Left ventricle myocardium superior (tissue), 1 donor: ENCODE measurements at places on chromosomes 5 and 9. TPM values are rescaled to one million over a fixed set of nuclear protein-coding genes. Genes with fewer than 3 reads are reported as not detected.
A peak's percentile ranks its signal among the peaks of the same experiment; 100 is the strongest.

CDK5RAP2 gene
- total RNA-seq, result 83.6 TPM

MYMK gene
- total RNA-seq, result not detected

SETD9 gene
- 18.9 TPM for total RNA-seq

GMCL2 gene
- not detected for total RNA-seq

LPAR1 gene
- 9.3 TPM for total RNA-seq

OR2V1 gene
- not detected for total RNA-seq

ECSCR gene
- 20.6 TPM for total RNA-seq

PCDHB3 gene
- total RNA-seq, result 0.99 TPM

NXNL2 gene
- not detected for total RNA-seq

GRCh38 chr5:6518298-6519057 is 69.8 kb downstream of the UBE2QL1 start:
- DNase-seq, result no peak

DNA sequence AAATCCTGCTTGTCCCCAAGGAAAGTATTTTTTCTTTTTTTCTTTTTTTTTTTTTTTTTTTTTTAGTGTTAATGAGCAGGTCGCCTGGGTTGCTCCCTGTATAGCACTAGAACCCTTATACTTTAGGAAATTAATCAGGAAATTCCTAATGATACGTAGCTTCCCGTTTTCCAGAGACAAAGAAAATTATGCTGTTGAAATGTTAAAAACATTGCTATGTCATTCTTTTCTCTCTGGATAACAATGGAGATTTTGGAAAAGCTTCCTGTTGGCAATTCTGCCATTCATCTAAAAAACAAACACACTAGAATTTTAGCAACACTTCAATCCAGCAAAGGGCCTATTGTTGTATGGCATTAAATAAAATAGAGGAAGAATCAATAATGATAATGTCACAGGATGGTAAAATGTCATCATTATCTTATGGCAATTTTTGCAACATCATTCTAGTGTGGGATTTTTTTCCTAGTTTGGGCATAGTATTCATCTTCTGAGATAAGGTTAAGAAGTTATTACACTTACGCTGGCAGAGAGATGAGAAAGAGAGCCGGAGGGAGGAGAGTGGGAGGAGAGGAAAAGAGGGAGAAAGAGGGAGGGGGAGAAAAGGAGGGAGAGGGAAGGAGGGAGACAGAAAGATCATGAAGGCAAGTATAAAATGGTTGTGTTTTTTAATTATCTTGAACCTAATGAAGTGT is 315.8 kb upstream of the PDE4D start:
- no peak for DNase-seq

DNA sequence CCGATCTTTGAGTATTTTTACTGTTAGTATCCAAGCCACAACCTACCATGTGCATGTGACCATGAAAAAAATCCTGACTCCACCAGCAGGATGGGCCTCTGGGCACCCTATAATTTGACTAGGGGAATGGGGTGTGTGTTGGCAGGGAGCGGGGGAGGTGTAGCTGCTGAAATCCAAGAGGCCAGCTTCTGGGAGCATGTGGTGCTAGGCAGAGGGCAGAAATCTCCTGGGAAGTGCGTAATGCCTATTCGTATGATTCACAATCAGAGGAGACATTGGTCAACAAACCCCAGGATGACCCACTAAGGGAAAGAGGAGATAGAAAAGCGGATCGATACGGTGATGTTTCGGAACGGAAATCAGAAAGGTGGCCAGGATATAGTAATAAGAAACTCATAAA is 149.9 kb downstream of the ARSB start:
- DNase-seq, result no peak

DNA sequence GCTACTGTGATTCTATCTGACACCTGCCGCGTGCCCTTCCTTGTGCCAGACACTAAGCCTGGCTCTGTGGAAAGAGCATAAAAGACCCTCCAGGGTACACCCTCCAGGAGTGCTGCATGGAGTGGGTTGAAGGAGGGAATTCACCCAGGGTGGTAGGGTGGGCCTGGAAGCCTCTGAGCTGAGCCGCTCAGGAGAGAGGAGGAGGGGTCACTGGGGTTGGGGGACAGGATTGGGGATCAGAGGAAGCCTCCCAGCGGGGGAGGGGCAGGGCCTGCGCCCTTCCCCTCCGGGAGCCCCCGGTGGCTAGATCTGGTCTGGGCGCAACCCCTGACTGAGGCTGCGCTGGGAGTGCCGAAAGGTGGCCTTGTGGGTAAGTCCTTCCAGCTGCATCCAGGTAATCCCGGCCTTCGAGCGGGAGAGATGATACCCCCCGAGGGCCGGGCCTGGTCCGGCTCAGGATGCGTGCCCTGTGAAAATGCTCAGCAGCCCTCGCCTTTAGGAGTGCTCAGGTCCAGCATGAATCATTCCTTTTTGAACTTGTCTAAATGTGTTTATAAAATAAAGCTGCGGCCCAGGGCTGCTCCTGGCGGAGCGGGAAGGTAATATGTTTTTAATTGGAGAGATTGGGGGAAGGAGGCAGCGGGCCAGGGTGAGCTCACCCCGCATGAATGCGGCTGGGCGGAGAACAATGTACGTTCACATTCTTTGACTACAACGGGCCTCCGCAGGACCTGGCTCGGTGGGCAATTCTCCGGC is 118.1 kb upstream of the SMIM23 start:
- peak; percentile 78 for DNase-seq

DNA sequence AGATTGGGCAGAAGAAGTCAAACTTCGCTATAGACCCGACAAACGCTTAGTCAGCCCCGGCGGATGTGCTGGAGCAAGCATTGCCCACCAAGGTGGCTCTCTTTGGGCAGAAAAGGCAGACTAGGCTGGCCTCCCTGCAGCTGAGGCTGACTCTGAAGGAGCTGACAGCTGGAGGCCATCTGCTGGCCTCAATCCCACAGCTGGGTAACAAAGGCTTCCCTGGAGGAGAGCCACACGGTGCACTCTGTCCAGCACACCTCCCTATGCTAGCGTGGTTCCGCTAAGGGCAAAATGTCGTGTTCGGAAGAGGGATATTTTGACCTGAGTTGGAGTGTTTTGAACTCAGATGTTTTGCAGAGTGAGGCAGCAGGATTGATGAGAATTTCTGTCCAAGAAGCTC is 103.5 kb upstream of the PTCH1 start:
- DNase-seq, result no peak

DNA sequence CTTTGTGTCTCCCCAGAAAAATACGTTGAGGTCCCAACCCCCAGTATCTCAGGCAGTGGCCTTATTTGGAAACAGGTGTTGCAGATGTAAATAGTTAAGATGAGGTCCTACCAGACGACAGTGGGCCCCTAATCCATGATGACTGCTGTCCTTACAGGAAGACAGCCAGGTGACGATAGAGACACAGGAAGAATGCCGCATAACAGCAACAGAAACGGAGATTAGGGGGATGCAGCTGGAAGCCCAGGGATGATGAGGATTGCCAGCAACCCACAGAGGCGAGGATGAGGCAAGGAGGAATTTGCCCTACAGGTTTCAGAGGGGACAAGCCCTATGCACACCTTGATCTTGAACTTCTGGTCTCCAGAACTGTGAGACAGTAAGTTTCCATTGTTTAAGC is 46.5 kb downstream of the ROPN1L start:
- DNase-seq, result no peak

GRCh38 chr9:73468716-73469115 is 317.1 kb downstream of the ANXA1 start:
- no peak for DNase-seq

DNA sequence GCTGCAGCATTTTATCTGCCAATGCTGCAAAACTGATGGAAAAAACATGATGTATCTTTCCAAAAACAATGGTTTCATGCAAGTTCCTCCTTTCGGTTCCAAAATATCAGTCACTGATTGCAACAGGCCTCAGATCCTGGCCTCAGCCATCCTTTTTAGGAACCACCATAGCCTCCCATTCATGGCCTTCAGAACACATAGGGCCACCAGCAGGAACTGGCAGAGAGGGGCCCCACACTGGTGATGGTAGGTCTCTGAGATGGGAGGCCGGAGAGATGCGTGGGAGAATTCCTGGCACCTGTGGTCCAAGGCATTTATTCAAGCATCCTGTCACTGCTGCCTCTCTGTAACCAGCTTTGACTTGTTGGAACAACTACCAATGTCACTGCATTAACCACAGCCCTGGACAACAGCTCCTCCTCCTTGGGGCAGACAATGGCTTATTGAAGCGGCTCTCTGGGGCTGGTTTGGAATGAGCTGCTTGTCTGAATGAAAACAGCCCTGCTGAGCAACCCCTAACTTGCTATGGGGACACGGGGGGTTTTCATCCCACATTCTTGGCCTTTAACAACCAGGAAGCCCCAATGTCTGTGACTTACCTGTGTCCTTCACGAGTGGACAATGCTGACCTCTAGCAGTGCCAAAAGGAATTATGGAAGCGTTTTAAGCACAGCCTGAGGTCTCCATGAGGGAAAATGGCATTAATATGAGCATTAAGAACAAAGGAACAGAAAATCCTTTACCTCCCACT is 108.1 kb downstream of the LHFPL2 start:
- peak; percentile 47 for DNase-seq

GRCh38 chr9:16045651-16046280 is 492.9 kb downstream of the CCDC171 start:
- DNase-seq, result no peak

GRCh38 chr5:118902656-118903438 is 85.5 kb downstream of the DTWD2 start:
- DNase-seq, result no peak

DNA sequence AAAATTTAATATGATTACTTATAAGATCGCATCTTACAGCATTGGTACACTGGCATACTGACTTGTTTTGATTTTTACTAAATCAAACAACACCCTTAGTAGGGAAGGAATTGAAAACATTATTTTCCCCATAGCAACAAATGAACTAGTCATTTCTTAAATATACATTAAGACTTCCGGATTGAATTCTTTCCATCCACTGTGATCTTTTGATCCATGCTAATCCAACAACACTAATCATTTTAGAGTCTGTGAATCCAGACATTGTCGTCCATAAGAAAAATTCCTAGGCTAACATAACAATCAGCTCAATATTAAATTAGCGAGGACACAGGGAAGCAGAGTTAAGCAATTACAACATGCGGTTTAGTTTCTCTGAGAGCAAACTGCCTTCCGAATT is 21.6 kb upstream of the ERAP1 start:
- no peak for DNase-seq

GRCh38 chr5:105503950-105504349 is 1941.4 kb upstream of the NUDT12 start:
- no peak for DNase-seq

DNA sequence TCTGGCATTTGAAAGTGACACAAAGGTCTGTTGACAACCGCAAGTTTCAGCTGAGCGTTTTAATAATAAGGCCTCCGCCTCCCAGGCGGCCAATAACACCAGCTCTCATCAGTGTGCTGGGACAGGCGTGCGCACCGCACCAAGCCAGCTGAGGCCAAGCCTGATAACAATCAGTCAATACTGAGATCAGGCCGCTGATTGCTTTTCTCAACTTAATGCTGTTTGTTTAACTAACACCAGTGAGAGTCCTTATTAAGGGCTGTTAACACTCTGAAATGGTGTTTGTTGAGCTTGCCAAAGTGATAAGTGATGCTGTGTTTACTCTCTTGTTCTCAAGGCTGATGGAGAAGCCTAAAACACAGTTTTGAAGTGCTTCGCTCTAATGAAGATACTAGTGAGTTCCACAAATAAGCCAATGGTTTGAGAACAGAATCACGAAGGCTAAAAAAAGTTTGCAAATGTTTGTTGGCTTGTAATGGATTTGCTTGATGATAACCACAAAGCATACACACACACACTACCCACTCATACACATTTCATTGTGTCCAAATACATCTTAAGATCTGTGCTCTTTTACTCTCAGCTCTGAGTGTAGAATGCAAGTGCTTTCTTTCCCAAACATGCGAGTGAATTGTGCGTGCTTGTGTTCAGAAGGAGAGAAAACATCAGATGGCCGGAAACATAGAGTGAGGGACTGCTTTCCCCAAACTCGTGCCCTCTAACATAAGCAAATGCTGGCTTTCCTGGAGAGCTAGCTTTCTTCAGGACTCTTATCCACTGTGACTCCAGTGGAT is 330.4 kb upstream of the KLF4 start:
- DNase-seq, result peak; percentile 33

- DNase-seq, result no peak
These were observed 263.4 kb upstream of the SLC30A5 start for GRCh38 chr5:68830377-68830898.

GRCh38 chr5:158559643-158560042 is 540.1 kb downstream of the EBF1 start:
- no peak for DNase-seq

DNA sequence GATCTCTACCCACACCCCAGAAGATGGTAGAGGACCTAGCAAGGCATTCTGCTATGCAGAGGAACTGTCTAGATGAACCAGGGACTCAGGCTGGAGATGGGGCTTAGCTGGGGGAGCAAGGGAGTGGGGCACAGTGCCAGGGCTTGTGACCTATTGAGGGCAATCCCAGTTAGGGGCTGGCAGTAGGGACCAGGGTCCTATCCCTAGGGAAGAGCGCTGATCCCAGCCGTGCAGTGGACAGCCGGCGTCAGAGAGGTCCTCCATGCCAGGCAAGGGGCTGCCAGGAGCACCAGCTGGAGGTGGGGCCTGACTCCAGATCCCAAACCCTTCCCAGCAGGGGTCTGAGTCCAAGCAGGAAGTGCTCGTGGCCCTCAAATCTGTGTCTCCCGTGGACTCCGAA is 52.7 kb upstream of the NEURL1B start:
- DNase-seq, result no peak

DNA sequence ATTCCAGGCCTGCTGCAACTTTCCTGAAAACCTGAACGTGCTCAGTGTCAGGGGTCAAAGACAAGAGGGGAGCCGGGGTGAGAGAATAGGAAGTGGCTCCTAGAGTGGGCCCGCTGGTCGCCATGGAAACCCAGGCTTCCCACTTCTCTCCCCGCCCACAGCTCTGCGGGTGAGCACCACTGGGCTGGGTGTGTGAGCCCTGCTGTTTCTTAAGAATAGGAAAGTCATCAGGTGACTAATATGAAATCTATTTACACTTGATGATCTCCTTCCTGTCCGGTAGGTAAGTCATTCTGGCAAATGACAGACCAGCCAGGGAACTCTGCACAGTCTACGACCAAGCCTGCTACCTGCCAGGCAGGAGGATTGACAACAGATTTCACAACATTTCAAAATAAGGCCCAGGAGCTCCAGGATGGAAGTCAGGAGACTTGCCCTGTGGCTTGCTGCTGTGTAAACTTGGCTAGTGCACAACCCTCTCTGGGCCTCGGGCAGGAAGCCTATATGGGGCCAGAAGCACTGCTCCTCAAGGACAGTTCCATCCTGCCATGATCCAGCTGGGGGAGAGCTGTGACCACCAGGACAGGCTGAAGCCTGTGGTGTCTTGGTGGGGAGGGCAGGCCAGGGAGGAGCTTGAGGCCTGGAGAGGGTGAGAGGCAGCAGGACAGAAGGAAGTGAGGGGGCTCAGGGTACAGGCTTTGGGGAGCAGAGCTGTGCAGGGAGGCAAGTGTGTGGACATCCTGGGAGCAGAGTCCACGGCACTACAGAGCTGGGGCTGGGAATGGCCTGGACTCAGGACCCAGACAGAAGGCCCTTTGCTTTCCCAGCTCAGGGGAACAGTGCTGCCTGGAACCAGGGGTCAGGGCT is 60.6 kb downstream of the SHB start:
- peak; percentile 56 for DNase-seq

GRCh38 chr5:36820900-36821299 is 55.7 kb upstream of the NIPBL start:
- no peak for DNase-seq

GRCh38 chr9:72592502-72593403 is 71.3 kb downstream of the TMC1 start:
- DNase-seq, result no peak

GRCh38 chr9:114820776-114821501 is 15.1 kb upstream of the TNFSF15 start:
- no peak for DNase-seq
